ENCODE measurements at places on chromosomes 2 and 18. TPM values are rescaled to one million over a fixed set of nuclear protein-coding genes. Genes with fewer than 3 reads are reported as not detected.

The NR4A2 gene
- 2.2 TPM for total RNA-seq

DNA sequence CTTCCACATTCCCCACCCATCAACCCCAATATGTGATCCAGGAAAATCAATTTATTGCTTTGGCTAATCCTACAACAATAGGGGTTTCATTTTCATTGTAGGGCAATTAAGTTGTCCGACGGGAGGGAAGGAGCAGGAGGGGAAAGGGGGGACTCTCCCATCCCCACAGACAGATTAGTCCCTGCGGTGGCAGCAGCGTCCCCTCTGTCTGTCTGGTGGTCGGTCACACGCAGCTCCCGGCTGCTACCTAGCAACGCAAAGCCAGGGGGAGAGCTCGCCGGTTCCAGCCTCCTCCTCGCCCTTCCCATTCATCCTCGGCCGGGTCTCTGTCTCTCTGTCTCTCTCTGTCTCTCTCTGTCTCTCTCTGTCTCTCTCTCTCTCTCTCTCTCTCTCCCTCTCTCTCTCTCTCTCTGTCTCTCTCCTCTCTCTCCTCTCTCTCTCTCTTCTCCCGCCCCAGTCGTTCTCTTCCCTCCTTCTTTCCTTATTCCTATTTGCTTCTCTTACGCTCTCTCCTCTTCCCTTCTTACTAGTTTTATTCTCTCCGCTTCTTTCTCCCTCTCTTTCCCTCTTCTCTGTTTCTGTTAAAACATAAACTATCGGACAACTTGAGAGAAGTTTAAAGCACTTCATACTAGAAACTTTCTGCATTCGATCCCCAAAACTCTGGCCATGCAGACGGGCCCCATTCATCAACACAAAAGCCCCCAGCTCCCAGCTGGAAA is 1.2 kb downstream of the LRP2 start:
- peak; percentile 24 for DNase-seq
- H3K4me1 ChIP-seq = peaks cover 10% of the 10 kb centered on the region
- H3K27ac ChIP-seq = no peak overlapping the region
- H3K36me3 ChIP-seq = peaks cover 5% of the 10 kb centered on the region
- H3K4me3 ChIP-seq = peak overlapping the region; percentile 77
- peaks cover 23% of the 10 kb centered on the region for H3K27me3 ChIP-seq

DNA sequence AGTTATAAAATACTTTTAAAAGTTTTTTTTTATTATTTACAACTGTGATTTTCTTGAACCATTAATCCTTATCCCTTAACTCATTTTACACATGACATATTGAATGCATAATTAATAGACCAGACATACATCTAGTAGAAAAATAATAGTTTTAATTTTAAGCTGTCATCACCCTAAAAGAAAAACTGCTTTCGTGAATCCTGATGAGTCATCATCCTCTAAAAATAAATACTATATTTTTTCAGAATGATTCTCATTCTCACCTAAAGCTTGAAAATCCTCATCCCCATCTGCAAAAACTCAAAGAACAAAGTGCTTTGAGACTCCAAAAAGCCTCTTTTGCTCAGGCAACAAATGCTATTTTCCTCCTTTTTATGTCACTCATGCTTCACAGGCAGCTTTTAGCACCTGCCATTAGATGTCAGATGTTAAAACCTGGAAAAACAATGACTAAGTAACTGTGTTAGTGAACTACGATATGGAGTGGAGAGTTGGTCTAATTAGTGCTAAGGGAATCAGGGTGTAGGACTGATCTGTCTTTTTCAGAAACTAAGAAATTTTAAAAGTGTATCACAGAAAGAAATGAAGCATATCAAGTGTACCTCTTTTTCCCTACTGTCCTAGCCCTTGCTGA is 297.6 kb downstream of the TMX3 start:
- DNase-seq = no peak
- peaks cover 5% of the 10 kb centered on the region for H3K36me3 ChIP-seq
- peaks cover 20% of the 10 kb centered on the region for H3K4me1 ChIP-seq
- peak overlapping the region; percentile 96 for H3K27ac ChIP-seq
- peaks cover 5% of the 10 kb centered on the region for H3K27me3 ChIP-seq

GRCh38 chr2:8583400-8584173 is 98.3 kb upstream of the ID2 start:
- no peaks in the 10 kb centered on the region for H3K4me1 ChIP-seq
- H3K27ac ChIP-seq = no peak overlapping the region
- H3K27me3 ChIP-seq = peaks cover 8% of the 10 kb centered on the region
- no peaks in the 10 kb centered on the region for H3K36me3 ChIP-seq
- peak overlapping the region; percentile 43 for H3K4me3 ChIP-seq

The LBX2 gene
- 0.96 TPM for total RNA-seq

- H3K27me3 ChIP-seq = no peaks in the 10 kb centered on the region
- no peaks in the 10 kb centered on the region for H3K36me3 ChIP-seq
- no peak for DNase-seq
- H3K4me1 ChIP-seq = no peaks in the 10 kb centered on the region
- H3K27ac ChIP-seq = no peak overlapping the region
- no peak overlapping the region for H3K4me3 ChIP-seq
Measured at GRCh38 chr18:3305354-3305762, 43.4 kb downstream of the MYL12B start.

DNA sequence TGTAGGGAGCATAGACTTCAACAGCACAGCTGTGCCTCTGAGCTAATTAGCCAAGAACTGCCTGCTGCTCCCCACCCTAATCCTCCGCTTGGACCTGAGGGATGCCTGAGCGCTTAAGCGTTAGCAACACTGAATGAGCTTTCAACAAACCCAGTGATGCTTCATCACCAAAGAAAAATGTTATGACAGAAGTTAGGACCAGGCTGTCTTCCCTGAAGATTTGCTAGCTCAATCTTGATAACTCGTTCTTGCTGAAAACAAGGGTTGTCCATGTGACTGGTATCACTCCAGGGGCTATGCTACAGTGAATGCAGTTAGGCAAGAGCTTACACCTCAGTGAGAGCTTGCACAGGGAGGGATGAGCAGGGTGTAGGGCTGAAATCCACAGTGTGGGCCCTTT is 190.7 kb upstream of the SIX2 start:
- DNase-seq = no peak
- H3K27me3 ChIP-seq = no peaks in the 10 kb centered on the region
- H3K36me3 ChIP-seq = no peaks in the 10 kb centered on the region
- H3K4me1 ChIP-seq = peaks cover 9% of the 10 kb centered on the region

DNA sequence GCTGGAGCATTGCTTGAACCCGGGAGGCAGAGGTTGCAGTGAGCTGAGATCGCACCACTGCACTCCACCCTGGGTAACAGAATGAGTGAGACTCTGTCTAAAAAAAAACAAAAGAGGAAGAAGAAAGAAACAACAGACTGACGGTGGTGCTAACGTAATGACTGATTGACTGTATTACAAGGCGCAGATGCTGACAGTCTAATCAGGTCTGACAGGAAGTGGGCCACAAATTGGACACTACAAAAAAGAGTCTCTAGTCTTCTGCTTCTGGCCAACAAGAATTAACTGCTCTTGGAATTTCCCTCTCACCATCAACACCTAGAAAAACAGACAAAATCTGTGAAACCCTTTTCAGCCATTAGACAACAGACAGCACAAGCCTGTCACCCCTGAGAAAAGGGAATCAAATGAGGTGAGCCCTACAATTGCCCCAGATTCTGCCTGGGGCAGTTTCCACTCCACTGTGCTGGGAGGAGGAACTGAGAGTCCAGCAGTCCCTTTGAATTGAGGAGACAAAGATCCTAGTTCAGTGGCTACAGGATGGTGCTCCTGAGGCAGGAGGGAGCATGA is 43.3 kb downstream of the SNED1 start:
- H3K27ac ChIP-seq = no peak overlapping the region
- no peak for DNase-seq
- H3K4me3 ChIP-seq = no peak overlapping the region
- H3K27me3 ChIP-seq = peaks cover 2% of the 10 kb centered on the region
- H3K4me1 ChIP-seq = no peaks in the 10 kb centered on the region

DNA sequence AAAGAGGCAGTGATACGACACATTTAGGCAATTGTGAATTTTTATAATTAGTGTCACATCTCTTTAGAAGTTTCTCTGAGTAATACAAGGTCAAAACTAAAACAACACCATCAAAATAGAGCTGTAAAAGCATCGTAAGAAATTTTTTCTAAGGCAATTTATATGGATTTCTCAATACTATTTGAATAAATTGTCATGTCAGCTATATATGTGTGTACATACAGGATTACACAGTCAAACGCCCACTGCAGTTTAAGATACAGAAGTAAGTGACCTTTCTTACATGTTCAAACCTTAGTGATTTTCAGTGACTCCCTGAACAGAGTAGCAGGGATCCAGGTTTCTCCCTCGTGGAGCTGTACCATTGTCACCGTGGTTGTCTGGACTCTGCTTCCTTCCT is 129.1 kb upstream of the CBLN2 start:
- H3K4me1 ChIP-seq = peaks cover 29% of the 10 kb centered on the region
- H3K27me3 ChIP-seq = peaks cover 5% of the 10 kb centered on the region
- peak overlapping the region; percentile 87 for H3K27ac ChIP-seq
- no peak for DNase-seq
- no peaks in the 10 kb centered on the region for H3K36me3 ChIP-seq

- H3K36me3 ChIP-seq = no peaks in the 10 kb centered on the region
- no peaks in the 10 kb centered on the region for H3K4me1 ChIP-seq
- no peak overlapping the region for H3K4me3 ChIP-seq
- H3K27me3 ChIP-seq = no peaks in the 10 kb centered on the region
- no peak overlapping the region for H3K27ac ChIP-seq
Measured at GRCh38 chr2:146125551-146125950, 1605.6 kb upstream of the ZEB2 start.

DNA sequence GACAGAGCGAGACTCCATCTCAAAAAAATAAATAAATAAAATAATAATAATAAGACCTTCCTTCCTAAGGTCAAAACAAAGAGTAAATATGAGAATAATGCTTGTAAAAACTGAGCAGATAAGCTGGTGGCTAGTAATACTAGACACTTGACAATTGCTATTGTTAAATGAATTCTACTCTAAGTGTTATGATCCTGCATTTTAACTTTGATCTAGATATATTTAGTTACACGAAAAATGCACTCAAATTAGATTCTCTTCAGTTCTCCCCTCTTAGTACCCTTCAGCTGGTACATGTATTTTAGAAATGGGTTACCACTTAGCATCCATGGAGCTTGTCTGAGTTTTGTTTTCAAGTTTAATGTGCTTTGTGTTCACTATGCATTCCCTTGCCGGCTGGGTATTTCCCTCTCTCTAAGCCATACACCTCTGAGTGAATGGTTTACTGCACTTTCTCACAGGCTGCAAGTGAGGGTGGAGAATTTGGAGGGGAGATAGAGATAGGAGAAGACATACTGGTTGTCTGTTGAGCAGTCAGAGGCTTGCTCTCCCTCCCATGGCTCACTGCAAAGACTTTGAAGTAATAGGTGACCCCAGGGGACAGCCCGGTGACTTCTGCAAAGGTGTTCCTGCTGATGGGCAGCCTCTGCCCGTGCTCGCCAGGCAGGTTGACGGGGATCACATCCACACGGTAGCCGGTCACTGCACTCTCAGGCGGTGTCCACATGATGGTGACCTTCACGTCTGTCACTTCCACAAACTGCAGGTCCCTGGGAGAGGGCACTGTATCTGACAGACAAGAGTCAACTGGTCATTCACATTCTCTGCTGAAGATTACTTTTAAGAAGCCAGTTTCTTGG is 29.9 kb downstream of the FN1 start:
- no peaks in the 10 kb centered on the region for H3K36me3 ChIP-seq
- no peak overlapping the region for H3K27ac ChIP-seq
- no peak for DNase-seq

GRCh38 chr2:135149251-135149650 is 97.2 kb downstream of the RAB3GAP1 start:
- H3K4me3 ChIP-seq = no peak overlapping the region
- H3K27me3 ChIP-seq = peaks cover 3% of the 10 kb centered on the region
- no peak for DNase-seq
- peaks cover 6% of the 10 kb centered on the region for H3K36me3 ChIP-seq

The POTEF gene
- total RNA-seq = 12.8 TPM

DNA sequence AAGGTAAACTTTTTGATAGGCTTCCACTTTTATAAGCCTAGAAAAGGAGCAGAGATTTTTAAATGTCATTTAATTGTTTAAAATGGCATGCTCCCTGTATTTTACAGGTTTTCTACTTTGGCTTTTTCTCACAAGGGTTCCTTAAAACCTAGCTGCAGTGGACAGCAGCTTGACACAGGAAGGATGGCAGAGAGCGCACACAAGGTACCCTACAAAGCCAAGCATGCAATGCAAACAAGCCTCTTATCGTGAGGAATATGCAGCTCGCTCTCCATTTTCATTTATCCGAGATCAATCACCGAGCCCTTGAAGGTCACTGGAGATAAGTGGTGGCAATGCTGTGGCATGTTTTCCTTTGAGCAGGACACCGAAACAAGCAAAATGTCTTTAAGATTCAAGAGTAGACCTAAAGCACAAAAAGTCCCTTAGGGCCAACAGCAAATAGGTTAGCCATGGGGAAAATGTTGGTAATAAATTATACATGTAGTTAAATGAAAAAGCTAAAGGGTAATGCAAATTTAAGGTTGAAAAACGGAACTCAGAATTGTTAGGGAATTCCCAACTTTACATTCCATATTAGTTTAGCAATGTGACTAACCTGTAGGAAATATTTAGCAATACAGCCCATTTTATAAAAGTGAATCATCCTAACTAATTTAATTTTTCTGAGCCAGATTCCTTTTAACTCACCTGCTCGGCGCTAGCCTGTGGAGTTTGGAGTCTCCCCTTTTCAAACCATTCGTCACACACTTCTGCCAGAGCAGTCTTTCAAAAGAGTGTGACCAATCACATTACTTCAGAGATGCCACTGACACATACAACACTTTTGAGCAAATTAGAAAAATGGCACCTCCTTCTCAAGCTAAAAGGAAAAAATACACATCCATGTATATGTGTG is 337.9 kb upstream of the PKDCC start:
- H3K27me3 ChIP-seq = peaks cover 2% of the 10 kb centered on the region
- no peaks in the 10 kb centered on the region for H3K4me1 ChIP-seq
- H3K4me3 ChIP-seq = no peak overlapping the region
- no peak for DNase-seq
- H3K27ac ChIP-seq = no peak overlapping the region

- H3K36me3 ChIP-seq = no peaks in the 10 kb centered on the region
- no peaks in the 10 kb centered on the region for H3K4me1 ChIP-seq
- no peak overlapping the region for H3K27ac ChIP-seq
- no peak for DNase-seq
- H3K27me3 ChIP-seq = no peaks in the 10 kb centered on the region
Measured at GRCh38 chr2:210517264-210517663, 39.1 kb upstream of the CPS1 start.

The MMADHC gene
- total RNA-seq = 74.3 TPM

GRCh38 chr2:239983004-239983778 is 42.0 kb downstream of the NDUFA10 start:
- no peak for DNase-seq
- peaks cover 4% of the 10 kb centered on the region for H3K27me3 ChIP-seq
- H3K36me3 ChIP-seq = peaks cover 16% of the 10 kb centered on the region
- no peaks in the 10 kb centered on the region for H3K4me1 ChIP-seq

DNA sequence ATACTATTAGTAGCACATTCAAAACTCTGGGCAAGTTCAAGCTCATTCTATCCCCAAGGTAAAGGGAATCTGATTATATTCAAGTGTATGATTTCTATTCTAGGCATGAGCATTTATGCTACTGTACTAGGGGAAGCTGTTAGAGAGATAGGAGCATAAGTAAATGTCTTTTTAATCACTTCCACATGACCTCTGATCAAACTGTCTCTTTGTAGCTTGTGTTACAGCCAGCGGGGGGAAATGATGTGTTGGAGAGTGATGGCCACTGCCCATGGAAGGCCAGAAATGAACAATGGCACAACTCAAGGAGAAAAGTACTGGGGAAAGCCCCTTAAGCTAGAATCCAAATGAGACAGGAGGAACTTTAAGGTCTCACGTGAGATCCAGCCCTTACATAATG is 894.9 kb upstream of the CDH2 start:
- H3K4me1 ChIP-seq = peaks cover 2% of the 10 kb centered on the region
- DNase-seq = no peak
- H3K36me3 ChIP-seq = no peaks in the 10 kb centered on the region
- no peak overlapping the region for H3K27ac ChIP-seq
- H3K4me3 ChIP-seq = no peak overlapping the region

The LAMA3 gene
- 2.1 TPM for total RNA-seq
